A549 (cell line): ENCODE measurements at places on chromosomes 1 and 21. TPM values are rescaled to one million over a fixed set of nuclear protein-coding genes. Genes with fewer than 3 reads are reported as not detected.
A peak's percentile ranks its signal among the peaks of the same experiment; 100 is the strongest.

DNA sequence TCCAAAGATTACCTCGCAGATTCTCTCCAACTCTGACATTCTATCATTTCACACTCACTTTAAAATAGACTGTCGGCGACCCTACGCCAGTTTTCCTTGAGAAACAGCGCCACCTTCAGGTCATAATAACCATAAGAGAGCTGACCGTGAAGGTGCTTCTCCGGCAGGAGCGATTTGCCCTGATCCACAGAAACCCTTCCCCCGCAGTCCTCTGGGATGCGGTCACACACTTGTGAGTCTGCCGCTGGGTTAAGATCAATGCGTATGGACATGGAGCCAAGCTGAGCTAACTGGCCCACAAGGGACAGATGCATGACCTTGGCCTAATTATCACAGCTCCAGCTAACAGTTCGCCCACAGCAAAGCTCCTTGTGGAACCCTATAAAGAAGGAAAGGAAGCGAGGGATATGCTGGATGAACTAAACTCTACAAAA is 32.8 kb upstream of the IFNAR2 start:
- peak; percentile 36 for DNase-seq

DNA sequence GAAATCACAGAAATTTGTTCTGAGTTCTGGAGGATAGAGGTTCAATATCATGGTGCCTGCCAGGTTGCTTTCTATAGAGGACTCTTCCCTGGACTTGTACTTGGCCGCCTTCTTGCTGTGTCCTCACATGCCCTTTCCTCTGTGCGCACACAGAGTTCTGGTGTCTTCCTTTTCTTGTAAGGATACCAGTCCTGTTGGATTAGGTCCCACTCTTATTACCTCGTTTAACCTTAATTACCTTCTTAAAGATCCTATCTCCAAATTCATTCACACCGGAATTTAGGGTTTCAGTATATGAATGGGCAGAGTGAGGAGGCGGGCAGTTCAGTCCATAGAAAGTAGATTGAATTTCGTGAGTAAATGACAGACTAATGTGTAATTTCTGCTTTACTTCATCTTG is 413.9 kb downstream of the NCAM2 start:
- DNase-seq, result no peak

GRCh38 chr1:220067269-220068204 is 21.2 kb upstream of the EPRS1 start:
- DNase-seq, result no peak

- no peak for DNase-seq
These were observed 5.4 kb upstream of the ZBTB8A start for GRCh38 chr1:32533792-32534327.

- no peak for DNase-seq
These were observed 433 bp upstream of the DMBX1 start for GRCh38 chr1:46489169-46489637.

DNA sequence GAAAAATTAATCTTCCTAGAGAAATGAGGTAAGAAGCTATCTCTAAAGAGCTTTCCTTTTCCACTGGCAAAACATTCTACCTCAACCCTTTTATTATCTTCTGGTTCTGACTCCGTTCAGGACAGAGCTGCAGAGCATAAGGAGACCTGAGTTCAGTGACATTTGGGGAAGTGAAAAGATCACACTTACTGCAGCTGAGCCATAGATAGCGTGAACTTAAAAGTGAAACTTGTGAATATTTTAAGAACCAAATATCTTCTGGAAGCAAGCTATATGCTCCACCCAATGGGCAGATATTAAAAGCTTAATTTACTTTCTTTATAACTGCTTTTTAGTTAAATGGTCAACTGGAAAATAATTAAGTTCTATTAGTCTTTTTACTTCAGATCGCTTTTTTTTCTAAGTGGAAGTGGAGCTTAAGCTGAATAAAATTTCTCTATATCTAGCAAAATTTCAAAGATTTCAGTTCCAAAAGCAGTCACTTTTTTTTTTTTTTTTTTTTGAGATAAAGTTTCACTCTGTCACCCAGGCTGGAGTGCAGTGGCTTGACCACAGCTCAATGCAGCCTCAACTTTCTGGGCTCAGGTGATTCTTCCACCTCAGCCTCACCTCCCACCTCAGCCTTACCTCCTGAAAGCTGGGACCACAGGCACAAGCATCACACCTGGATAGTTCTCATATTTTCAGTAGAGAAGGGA is 11.9 kb downstream of the PTPN22 start:
- no peak for DNase-seq

The RGS13 gene
- not detected in 3 replicates for polyA plus RNA-seq

The TRIM58 gene
- not detected in 3 replicates for polyA plus RNA-seq
